ENCODE measurements at places on chromosomes 1 and 21.

DNA sequence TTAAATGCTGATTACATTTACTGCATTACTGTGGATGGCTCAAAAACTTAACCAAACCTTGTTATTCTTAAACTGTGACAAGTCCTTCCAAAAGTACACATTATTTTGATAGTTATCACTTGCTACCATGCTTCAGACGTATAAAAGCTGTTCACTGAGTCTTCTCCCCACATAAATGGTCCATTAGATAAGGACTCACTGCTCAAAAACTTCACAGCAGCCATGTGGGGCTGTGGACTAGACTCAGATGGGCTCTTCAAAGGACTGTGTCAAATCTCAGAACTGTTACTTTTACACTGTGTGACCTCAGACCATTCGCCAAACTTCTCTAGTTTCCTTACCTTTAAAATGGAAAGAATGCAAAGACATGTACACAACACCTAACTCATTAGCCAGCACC lies 11.6 kb downstream of the SCAF4 start:
- DNase-seq, result no peak

- no peak for DNase-seq
Observed at GRCh38 chr21:17853393-17854275, 34.5 kb upstream of the C21orf91 start.

DNA sequence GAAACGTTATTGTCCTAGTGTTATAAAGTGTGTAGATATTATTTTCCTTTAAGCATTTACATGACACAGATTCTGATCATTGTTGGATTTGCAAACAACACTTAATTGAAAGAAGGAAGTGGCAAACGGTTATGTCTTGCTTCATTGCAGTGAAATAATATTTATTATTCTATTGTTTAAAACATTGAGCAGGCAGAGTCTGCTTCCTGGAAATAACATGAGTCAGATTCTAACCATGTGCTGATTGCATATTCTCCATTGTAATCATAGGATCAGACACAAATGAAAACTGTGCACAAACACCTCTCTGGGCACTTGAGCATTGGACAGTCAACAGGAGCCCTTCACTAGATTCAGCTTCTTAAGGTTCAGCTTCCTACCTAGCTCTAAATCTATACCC lies 46.8 kb upstream of the USP25 start:
- DNase-seq, result no peak

DNA sequence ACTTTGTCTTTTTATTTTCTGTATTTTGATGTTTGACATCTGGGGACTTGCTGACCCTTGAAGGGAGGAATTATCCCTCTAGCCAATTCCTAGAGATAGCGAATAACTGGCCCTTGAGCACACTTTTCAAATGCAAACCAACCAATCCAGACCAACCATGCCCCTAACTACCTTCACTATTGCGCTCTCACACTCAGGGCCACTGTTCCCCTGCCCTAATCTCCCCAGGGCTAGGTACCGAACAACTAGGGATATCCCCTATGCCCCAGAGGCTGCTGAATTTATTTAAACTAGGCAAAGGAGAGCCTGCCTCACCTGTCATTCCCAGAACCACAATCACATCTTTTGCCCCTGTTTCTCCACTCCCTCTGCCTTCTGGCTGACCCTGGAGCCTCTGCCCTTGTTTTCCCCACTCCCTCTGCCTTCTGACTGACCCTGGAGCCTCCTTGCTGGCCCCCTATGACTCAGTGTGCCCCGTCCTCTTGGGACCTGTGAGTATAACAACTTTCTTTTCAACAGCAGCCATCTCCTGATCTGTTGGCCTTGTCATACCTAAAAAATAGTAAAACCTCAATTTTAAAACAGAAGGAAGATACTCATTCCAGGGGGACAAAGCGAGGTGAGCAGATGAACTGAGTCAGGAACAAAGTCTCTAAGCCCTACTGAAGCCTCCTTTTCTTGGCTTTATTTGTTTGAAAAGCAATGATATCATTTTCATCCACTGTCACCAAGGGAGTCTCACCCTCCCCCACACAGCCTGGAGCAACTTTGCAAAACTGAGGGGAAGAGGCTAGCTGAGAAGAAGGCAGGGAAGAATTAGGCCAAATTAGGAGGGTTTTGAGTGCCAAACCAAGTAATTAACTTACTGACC lies 115.5 kb downstream of the NMNAT2 start:
- DNase-seq, result no peak

- no peak for DNase-seq
Observed at GRCh38 chr1:25050165-25050564, 120.1 kb upstream of the RUNX3 start.

GRCh38 chr1:234572966-234573365 lies 37.0 kb downstream of the IRF2BP2 start:
- DNase-seq, result no peak

GRCh38 chr1:174967845-174968705 lies 31.7 kb upstream of the CACYBP start:
- DNase-seq, result no peak

- DNase-seq, result no peak
Observed at GRCh38 chr21:36104317-36105300, 30.3 kb upstream of the CBR3 start.

GRCh38 chr1:98260412-98260811 lies 339.6 kb upstream of the DPYD start:
- DNase-seq, result no peak

GRCh38 chr1:81682490-81682889 lies 118.2 kb upstream of the ADGRL2 start:
- DNase-seq, result no peak

DNA sequence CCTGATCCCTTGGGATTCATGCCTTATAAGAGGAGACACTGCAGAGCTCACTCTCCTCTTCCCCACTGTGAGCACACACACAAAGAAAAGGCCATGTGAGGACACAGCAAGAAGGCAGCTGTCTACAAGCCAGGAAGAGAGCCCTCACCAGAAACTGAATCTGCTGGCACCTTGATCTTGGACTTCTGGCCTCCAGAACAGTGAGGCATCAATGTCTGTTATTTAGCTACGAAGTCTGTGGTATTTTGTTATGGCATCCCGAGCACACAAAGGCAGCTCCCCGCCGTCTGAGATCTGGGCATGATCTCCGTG lies 47.1 kb upstream of the RPL11 start:
- DNase-seq, result no peak

DNA sequence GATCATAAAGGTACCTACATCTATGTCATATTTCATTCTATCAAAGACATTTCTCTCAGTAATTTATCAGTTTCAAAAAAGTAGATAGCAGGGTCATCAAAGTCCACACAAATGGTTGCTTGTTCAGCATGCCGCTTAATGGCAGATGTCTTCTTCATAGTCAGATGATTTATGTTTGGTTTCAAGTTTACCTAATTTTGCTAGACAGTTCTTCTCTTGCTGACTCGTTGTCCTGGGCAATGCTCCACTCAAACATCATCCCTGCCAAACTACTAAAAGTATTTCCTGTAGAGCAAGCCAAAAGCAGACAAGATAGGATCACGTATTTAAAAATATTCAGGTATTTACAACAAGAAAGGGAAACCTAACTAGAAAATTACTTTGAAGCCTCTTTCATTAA lies 13.6 kb downstream of the NUP210L start:
- no peak for DNase-seq

DNA sequence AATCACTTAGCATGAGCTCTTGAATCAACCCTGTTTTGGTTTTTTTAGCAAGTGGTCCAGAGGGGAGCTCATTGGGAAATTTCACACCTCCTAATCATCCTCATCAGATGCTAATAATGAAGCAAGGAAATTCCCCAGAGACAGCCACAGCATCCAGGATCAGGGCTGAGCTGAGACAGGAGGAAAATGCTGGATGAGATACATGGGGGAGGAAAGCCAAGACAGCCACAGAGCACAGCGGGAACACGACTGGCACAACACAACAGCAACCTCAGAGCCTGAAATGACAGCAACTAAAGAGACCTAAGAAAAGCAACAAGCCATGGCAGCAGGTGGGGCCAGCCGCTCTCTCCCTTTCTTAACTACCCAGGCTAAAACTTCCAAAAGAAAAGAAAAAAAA lies 70.4 kb downstream of the UBR4 start:
- no peak for DNase-seq

DNA sequence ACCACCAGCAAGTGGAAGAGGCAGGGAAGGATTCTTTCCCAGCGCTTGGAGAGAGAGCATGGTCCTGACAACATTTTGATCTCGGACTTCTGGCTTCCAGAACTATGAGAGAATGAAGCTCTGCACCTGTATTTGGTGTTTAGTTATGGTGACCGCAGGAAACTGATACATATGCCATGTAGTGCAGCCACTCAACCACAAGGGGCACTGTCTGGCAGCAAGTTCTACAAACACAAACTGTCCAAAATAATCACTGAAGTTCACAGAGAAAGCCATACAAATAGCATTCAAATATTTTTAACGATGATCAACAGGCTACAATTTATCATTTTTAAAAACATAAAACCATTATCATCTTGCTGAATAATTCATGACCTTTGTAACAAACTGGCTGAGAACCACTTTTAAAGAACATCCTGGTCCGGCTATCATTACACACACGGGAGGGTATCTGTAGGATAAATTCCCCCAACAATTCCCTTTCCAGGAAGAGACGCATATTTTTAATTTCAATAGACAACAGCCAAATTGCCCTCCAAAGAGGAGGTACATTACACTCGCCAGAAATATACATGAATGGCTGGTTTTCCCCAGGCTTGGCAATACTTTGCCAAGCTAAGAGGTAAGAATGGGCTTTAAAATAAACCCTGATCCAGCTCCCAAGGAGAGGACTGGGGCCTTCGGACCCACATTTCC lies 9.2 kb upstream of the CBR3 start:
- DNase-seq, result peak; percentile 53

GRCh38 chr1:172936088-172936645 lies 114.6 kb downstream of the TNFSF18 start:
- no peak for DNase-seq

GRCh38 chr1:151952811-151953210 lies 40.8 kb downstream of the S100A10 start:
- DNase-seq, result no peak

DNA sequence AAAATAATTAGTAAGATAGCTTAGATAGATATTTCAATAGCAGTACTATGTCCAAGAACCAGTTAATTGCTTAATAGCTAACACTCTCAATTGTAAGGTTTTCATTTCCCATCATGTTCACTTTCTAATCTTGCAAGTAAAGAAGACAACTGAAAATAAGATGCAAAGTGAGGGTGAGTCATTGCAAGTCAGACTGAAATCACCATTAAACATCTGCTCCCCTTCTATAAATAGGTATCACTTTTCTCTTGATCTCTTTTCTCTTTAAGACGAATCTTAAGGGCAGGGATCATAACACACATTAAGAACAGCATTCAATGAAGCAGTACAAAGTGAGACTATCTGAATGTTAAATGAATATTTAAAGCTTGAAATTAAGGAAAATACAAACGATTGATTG lies 40.4 kb downstream of the UBR4 start:
- peak; percentile 74 for DNase-seq

- no peak for DNase-seq
Observed at GRCh38 chr1:25106352-25106751, 126.0 kb downstream of the SYF2 start.

GRCh38 chr1:175317309-175317708 lies 124.7 kb upstream of the KIAA0040 start:
- no peak for DNase-seq

All from GM13976 (cell line).